ENCODE measurements at places on chromosomes 3 and 15.

GRCh38 chr3:36175916-36176461, 204.3 kb upstream of the STAC start:
- no peak for DNase-seq

DNA sequence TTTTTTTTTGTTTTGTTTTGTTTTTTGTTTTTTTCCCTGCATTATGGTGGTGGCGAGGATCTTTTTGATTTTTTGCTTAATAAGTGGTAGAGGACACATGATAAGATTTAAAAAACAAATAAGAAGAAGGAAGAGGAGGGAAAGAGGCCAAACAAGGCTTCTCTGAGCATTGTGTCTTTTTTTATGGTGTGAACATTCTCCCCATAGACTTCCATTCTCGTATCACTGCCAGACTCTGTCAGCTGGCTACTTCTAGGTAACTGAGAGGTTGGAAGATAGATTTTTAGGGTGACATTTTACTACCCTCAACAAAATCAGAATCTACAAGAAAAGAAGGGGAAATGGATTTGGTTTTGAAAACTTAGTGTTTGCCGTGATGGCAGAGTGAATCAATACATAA, 3.8 kb downstream of the NLGN1 start:
- DNase-seq = no peak

DNA sequence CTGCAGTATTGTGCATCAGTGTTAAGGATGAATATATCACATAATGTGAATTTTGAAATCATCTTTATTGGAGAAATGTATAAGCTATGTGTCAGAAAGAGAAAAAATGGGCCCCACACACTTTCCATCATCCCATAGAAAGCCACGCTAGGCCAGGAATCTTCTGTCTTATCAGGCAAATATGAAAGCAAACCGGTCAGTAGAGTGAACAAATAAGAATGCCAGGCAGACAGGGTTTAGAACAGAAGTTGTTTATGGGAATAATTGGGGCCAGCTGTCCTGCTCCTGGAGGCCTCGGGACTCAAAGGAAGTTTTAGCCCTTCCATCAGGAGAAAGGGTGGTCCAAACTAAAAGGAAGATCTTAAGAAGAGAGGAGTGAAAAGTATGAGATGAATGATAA, 39.5 kb downstream of the ZNF280D start:
- no peak for DNase-seq

GRCh38 chr3:13674538-13675185, 125.7 kb downstream of the FBLN2 start:
- DNase-seq = no peak
